Bone marrow (tissue), 2 donors: ENCODE measurements at places on chromosomes 1 and 21.

DNA sequence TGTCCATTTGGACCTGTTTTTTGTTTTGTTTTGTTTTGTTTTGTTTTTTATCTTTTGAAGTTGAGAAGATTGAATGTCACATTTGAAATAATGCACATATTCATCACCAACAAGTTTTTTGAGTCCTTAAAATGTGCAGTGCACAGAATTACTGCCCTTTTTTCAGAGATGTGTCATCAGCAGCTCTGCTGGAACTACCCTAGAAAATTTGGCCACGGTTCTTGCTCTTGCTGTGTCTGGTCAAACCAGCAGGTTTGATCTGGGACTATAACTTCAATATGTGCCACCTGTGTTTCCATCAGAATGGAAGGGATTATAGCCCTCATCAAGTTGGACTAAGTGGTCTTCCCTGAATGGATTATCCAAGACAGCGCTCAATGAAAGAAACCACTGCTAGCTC is 24.1 kb upstream of the CNN3 start:
- DNase-seq: no peak

DNA sequence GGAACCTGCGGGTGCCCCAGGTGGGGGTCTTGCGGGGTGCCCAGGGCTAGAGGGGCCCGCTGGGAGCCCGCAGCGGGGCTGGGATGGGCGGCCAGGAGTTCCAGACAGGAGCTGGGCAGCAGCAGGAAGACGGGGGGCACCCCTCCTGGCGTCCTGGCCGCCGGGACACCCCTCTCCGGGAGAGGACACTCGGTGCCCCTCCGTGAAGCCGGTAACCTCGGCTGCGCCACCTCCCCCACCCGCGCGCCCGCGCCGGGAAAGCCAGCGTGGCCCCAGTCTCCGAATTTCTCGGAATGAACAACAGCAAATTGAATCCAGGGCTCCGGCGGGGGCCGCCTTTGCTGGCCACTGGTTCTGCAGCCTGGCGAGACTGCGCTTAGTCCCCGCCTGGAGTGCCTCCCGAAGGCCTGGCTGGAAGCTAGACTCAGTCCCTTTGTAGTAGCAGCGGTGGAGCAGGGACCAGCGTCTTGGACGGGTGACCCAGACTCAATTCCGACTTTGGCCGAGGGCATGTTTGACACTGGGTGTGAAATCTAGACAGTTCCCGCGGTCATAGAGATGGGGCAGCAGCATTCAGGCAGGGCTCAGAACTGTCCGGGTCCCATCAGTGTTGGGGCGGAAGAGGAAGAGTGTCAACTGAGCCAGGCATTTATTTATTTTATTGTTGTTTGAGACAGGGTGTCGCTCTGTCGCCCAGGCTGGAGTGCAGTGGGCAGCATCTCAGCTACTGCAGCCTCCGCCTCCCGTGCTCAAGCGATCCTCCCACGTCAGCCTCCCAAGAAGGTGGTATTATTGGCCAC is 773 bp downstream of the IFNGR2 start:
- DNase-seq: no peak

GRCh38 chr1:107895403-107896191 is 69.4 kb downstream of the VAV3 start:
- DNase-seq: no peak

DNA sequence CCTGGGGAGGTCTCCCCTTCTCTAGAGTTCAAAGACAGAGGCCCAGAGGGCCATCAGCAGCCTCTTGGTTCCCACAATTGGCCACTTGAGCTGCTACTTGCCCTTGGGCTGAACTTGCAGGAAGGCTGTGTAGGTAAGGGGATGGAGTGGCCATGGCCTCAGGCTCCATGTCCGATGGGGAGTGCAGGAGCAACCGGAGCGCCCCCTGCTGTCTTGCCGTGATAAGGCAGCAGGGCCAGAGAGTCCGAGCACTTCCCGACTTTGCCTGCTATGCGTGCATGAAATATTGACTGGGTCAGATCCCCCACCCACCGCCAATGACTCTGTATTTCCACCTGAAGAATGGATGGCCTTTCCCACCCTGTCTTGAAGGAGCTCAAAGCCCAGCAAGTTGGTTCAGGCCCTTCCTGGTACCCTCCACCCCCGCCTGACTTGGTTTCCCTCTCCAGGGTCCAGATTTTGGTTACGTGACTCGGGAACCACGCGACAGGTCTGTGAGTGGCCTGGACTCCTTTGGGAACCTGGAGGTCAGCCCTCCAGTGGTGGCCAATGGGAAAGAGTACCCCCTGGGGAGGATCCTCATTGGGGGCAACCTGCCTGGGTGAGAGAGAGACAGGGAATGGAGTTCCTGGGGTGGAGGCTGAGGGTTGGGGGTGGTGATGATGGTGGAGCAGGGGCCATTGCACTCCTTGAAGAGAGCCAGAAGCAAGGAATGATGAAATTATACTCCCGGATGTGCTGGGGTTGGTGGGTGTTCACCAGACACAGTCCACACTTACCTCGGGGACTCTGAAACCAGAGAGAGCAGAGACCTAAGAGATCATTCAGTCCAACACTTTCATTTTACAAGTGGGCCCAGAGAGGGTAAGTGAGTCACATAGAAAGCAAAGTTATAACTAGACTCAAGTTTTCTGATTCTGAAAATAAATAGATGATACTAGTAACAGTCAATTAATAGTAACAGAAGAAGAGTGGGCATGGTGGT is 25.6 kb downstream of the PADI3 start:
- DNase-seq: peak; percentile 25

GRCh38 chr1:161740921-161741320 is 8.7 kb upstream of the DUSP12 start:
- DNase-seq: no peak

GRCh38 chr21:38392661-38393060 is 105.6 kb downstream of the ERG start:
- DNase-seq: no peak

DNA sequence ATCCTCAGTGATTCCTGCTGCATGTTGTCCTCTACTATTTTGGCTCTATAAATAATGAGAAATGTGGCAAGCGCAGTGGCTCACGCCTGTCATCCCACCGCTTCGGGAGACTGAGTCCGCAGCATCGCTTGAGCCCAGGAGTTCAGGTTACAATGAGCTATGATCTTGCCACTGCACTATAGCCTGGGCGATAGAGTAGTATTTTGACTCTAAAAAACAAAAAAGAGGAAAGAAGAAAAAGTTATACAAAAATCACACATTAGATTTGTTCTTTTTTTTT is 756 bp upstream of the SLC25A44 start:
- no peak for DNase-seq

GRCh38 chr1:159562680-159563079 is 24.9 kb upstream of the APCS start:
- no peak for DNase-seq
